ENCODE measurements at places on chromosomes 3 and 15. TPM values are rescaled to one million over a fixed set of nuclear protein-coding genes. Genes with fewer than 3 reads are reported as not detected.

- no peaks in the 10 kb centered on the region for H3K36me3 ChIP-seq
- 0 out of 2 replicates have a peak, but pooled peaks cover 4% of the 10 kb centered on the region for H3K27me3 ChIP-seq
- H3K4me3 ChIP-seq: no peak overlapping the region
- no peak overlapping the region for H3K27ac ChIP-seq
- DNase-seq: no peak
Measured at GRCh38 chr15:89665449-89666181, 10.3 kb upstream of the KIF7 start.

DNA sequence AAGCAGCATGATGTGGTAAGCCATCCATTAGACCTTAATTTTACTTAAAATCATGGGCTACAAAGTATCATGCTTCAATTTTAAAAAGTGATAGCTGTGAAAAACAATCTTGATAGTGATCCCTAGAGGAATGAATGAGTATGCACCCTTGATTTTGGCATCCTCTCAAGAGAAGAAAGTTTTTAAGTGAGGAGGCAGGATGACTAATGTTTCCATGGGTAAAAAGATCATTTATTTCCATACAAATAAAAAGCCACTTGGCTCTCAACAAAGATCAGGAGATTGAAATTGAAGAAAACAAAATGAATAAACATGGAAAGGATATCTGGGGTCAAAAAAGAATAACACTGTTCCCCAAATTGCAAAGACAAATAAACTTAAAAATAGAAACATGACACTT, 305.4 kb downstream of the MEX3B start:
- H3K4me3 ChIP-seq: no peak overlapping the region
- no peaks in the 10 kb centered on the region for H3K36me3 ChIP-seq
- no peak overlapping the region for H3K27ac ChIP-seq
- H3K27me3 ChIP-seq: no peaks in the 10 kb centered on the region
- H3K4me1 ChIP-seq: no peaks in the 10 kb centered on the region

DNA sequence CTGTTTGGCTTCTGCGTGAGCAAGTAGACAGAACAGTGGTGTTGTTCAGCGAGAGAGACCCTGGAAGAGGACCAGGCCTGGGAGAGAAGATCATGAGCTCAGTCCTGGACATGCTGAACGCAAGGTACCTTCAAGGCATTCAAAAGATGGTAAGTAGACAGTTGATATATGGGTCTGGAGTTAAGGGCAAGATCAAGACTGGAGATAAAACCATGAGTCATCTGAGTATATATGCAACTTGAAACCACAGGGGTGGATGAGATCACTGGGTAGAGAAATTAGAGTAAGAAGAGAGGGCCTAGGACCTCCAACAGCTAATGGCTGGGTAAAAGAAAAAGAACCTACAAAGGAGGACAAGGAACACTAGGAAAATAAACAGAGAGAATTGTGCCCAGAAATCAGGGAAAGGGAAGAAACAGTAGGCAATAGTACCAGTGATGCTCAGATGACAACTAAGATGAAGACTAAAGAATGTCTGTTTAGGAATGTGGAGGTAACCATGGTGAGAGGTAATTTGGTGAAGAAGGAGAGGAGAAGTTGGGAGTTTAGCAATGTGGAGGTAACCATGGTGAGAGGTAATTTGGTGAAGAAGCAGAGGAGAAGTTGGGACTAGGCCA, 343.2 kb upstream of the ADAMTS9 start:
- H3K4me3 ChIP-seq: no peak overlapping the region
- DNase-seq: peak; percentile 18
- H3K27me3 ChIP-seq: no peaks in the 10 kb centered on the region
- H3K4me1 ChIP-seq: peaks cover 10% of the 10 kb centered on the region
- H3K36me3 ChIP-seq: no peaks in the 10 kb centered on the region
- no peak overlapping the region for H3K27ac ChIP-seq

- no peak overlapping the region for H3K4me3 ChIP-seq
- H3K36me3 ChIP-seq: no peaks in the 10 kb centered on the region
- DNase-seq: no peak
- peaks cover 8% of the 10 kb centered on the region for H3K4me1 ChIP-seq
Measured at GRCh38 chr3:63955036-63955650, 43.0 kb upstream of the SCAANT1 start.

DNA sequence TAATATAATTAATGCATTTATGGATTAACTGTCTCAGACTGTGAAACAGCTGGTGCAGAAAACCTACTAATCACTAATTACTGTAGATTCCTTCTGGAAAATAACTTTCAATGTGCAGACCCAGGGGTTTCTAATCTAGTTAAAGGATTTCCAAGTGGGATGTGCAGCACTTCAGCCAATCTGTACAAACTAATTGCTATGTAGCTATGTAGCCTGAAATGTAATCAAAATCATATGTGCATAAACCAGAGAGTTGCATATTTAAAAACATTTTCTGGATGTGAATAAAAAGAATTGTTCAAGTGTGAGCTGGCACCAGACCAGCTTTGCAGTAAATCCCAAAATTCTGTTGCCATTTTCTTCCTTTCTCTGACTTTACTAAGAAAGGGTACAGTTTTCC, 127.5 kb upstream of the CD96 start:
- no peaks in the 10 kb centered on the region for H3K36me3 ChIP-seq
- no peaks in the 10 kb centered on the region for H3K27me3 ChIP-seq
- H3K4me3 ChIP-seq: no peak overlapping the region
- H3K4me1 ChIP-seq: no peaks in the 10 kb centered on the region
- DNase-seq: no peak

DNA sequence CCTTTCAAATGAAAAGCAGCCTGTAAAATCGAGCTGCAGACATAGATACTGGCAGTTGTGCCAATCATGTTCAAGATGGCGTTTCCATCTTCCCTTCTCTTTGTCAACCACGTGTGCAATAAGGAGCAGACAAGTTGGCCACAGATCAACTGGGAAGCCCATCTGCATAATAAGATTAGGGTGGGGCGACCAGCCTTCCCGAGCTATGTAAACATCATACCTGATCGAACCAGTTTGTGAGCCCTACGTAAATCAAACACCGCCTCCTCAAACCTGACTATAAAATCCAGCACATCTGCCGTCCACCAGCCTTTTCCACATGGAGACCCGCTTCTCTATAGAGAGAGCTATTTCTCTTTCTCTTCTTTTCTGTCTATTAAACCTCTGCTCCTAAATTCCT, 37.2 kb downstream of the TRIM42 start:
- no peaks in the 10 kb centered on the region for H3K27me3 ChIP-seq
- H3K4me3 ChIP-seq: no peak overlapping the region
- no peak for DNase-seq
- no peaks in the 10 kb centered on the region for H3K4me1 ChIP-seq
- no peaks in the 10 kb centered on the region for H3K36me3 ChIP-seq

DNA sequence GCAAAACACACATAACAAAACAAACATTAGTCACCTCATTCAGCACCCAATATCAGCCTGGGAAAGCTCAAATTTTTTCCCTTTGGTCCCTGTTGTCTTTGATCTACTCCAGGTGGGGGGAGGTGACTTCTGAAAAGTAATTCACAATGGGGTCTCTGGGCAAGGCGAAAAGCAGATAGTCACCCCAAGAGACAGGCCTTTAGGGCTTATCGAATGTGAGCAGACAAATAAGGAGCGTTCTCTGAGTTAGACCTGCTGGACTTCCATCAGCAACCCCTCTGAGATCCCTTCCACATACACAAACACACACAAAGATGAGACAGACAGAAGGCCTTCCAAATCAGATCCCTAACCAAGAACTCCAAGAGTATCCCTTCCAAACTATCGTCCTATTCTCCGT, 171.0 kb upstream of the SMAD3 start:
- no peak overlapping the region for H3K27ac ChIP-seq
- H3K4me3 ChIP-seq: no peak overlapping the region
- no peaks in the 10 kb centered on the region for H3K4me1 ChIP-seq
- H3K36me3 ChIP-seq: no peaks in the 10 kb centered on the region
- DNase-seq: no peak

DNA sequence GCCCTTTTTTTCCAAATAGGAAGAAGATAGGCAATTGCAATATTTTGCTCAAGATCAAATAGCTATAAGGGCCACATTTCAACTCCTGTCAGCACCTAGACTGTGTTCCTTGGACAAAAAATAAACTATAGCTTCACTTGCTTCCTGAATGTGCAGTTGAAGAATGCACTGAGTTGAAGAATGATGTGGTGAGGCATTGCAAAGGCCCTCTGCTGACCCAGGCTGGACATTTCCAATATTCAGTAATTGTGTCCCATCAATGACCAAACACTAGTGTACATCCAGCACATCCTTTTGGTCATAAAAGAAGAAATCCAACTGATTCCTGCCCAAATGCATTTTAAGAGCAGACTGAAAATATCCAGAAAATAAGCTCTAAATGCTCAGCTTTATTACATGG, 424.8 kb upstream of the TGFBR2 start:
- peaks cover 27% of the 10 kb centered on the region for H3K4me1 ChIP-seq
- no peak overlapping the region for H3K4me3 ChIP-seq
- H3K36me3 ChIP-seq: no peaks in the 10 kb centered on the region
- no peak for DNase-seq
- no peaks in the 10 kb centered on the region for H3K27me3 ChIP-seq

GRCh38 chr3:73536952-73537351, 87.8 kb downstream of the PDZRN3 start:
- no peaks in the 10 kb centered on the region for H3K27me3 ChIP-seq
- DNase-seq: peak; percentile 68
- no peak overlapping the region for H3K4me3 ChIP-seq

GRCh38 chr15:36323615-36324014, 255.8 kb upstream of the CDIN1 start:
- H3K27me3 ChIP-seq: no peaks in the 10 kb centered on the region
- H3K4me3 ChIP-seq: no peak overlapping the region
- no peak overlapping the region for H3K27ac ChIP-seq
- DNase-seq: no peak

- H3K27ac ChIP-seq: no peak overlapping the region
- no peaks in the 10 kb centered on the region for H3K36me3 ChIP-seq
- no peak for DNase-seq
- H3K4me1 ChIP-seq: peaks cover 11% of the 10 kb centered on the region
Measured at GRCh38 chr3:123728991-123729390, 144.1 kb upstream of the HACD2 start.

GRCh38 chr3:140597792-140598191, 80.1 kb upstream of the TRIM42 start:
- H3K36me3 ChIP-seq: no peaks in the 10 kb centered on the region
- no peak overlapping the region for H3K4me3 ChIP-seq
- no peak for DNase-seq
- no peaks in the 10 kb centered on the region for H3K4me1 ChIP-seq
- H3K27ac ChIP-seq: no peak overlapping the region

DNA sequence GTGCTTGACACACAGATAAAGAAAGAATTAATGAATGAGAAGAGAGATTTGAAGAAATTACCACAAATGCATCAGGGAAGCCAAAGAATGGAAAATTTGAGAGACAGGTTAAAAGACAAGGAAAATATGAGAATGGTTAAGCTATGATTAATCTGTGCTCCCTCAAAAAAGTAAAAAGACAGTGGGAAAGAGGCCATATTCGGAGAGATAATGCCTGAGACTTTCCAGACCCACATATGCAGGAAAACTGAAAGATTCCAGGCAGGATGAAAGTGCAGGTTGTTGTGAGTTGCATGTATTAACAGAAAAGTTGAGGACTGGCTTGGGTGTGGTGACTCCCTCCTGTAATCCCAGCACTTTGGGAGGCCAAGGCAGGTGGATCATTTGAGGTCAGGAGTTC, 302.3 kb downstream of the UACA start:
- H3K27me3 ChIP-seq: no peaks in the 10 kb centered on the region
- no peaks in the 10 kb centered on the region for H3K4me1 ChIP-seq
- DNase-seq: no peak
- no peaks in the 10 kb centered on the region for H3K36me3 ChIP-seq

- H3K4me3 ChIP-seq: no peak overlapping the region
- H3K27ac ChIP-seq: no peak overlapping the region
- peak; percentile 58 for DNase-seq
- no peaks in the 10 kb centered on the region for H3K27me3 ChIP-seq
Measured at GRCh38 chr3:39260957-39261356, 18.9 kb downstream of the CX3CR1 start.

DNA sequence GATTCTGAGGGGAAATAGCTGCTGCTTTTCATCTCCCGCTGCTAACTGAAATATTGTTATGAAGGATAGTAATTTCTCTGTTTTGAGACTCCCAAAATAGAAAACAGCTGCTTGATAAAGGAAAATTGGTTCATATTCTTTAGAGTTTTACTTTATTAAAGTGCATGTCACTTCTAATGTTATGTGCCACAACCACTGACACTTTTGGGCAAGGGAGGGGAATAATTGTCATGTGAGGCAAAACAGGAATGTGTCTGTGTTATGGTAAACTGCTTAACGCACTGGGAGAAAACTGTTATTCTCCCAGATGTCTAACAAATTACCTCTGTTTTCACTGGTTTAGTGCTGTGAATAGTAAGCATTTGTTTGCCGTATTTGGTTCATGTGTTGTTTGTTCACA, 201.6 kb downstream of the PDZRN3 start:
- H3K36me3 ChIP-seq: no peaks in the 10 kb centered on the region
- no peak overlapping the region for H3K27ac ChIP-seq
- DNase-seq: no peak

DNA sequence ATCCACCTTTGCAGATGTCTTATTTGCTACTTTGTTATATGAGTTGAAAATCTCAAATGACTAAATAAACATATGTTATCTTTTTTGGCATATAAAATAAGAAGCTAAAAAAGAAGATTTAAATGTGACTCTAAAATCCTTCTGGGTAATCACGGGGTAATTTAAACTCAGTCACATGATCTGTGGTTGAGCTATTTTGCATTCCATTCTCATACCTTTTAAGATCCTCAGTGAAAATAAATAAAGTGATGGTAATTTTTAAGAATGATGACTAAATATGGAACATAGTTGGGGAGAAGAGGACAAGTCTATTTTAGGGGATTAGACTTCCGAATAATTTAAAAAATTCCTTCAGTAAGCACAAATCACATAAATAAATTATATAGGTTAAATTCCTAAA, 1076.8 kb downstream of the TUSC7 start:
- H3K4me1 ChIP-seq: no peaks in the 10 kb centered on the region
- no peaks in the 10 kb centered on the region for H3K27me3 ChIP-seq
- no peak overlapping the region for H3K4me3 ChIP-seq
- no peak overlapping the region for H3K27ac ChIP-seq
- H3K36me3 ChIP-seq: no peaks in the 10 kb centered on the region

Gene IL12A
- 0.05 TPM for total RNA-seq

Gene ITGA11
- total RNA-seq: not detected

Gene IQCH
- 3.2 TPM for total RNA-seq

Gene ANKRD63
- 0.35 TPM for total RNA-seq

Gene SIDT1
- total RNA-seq: 0.20 TPM

Gene TTLL13
- not detected for total RNA-seq

Gene CCR8
- not detected for total RNA-seq

Gene DISP2
- total RNA-seq: 0.38 TPM

Gene RAB43
- total RNA-seq: 2.5 TPM
